Activated CD8-positive, alpha-beta T cell treated with anti-CD3 and anti-CD28 coated beads, Interleukin-2, amount 10 ng/mL, durations not matched to agents 7 days and 5 days (primary cell): ENCODE measurements at places on chromosomes 7 and 10. TPM values are rescaled to one million over a fixed set of nuclear protein-coding genes. Genes with fewer than 3 reads are reported as not detected.

DNA sequence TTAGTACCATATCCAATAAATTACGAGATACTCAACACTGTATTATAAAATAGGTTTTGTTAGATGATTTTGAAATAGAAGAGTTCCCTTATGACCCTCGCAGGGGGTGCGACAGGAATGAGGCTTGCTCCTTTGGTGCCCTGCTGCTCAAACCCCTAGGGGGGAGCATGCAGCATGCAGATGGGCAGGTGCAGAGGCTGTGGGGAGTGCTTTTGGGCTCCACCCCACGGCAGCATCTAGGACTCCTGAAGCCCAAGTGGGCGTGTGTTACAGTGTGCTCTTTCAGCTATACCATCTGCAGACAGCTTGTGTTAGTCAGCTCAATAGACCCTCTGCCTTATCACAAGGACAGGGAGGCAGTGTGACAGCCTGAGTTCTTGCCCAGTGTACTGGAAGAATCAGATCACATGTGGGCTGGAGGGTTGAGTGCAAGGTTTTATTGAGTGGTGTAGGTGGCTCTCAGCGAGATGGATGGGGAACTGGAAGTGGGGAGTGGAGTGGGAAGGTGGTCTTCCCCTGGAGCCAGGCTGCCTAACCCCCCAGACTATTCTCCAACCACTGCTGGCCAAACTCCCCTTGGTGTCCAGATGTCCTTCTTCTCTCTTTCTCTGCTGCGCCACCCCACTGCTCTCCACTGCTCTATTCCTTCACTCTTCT lies 3.1 kb upstream of the MRC1 start:
- DNase-seq = peak; percentile 25

DNA sequence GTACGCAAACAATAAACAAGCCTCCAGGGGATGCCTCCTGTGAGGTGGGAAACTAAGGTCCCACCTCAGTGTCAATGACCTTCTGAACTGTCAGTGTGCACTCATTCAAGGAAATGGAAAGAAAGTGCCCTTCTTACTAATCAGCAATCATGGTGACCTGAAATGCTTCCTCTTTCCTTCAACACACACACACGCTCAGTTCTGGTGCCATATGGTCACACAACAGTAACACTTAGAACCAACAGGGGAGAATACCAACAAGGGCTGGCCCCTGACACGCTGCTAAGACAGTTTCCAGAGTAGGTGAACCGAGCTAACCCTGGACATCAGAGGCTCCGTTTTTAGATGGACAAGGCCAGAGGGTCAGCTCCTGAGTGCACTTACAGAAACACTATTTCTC lies 42.1 kb upstream of the EFCAB10 start:
- no peak for DNase-seq

DNA sequence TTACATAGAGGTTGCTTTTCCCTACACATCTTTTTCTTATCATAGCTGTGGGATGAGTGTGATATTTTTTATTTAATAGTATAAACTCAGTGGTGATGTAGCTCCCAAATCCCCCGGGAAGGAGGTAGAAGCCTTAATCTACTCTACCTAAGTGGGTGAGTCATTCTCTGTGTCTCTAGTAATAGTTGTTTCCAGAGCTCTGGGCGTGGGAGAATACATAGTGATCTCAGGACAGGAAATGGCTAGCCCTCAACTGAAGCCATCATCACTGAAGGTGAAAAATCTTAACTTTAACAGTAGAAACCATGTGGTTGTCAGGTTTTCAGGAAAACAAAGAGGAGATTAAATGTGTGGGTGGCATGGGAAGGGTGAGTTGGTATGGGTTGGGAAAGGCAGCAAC lies 278.4 kb downstream of the ANKRD30A start:
- DNase-seq = no peak

DNA sequence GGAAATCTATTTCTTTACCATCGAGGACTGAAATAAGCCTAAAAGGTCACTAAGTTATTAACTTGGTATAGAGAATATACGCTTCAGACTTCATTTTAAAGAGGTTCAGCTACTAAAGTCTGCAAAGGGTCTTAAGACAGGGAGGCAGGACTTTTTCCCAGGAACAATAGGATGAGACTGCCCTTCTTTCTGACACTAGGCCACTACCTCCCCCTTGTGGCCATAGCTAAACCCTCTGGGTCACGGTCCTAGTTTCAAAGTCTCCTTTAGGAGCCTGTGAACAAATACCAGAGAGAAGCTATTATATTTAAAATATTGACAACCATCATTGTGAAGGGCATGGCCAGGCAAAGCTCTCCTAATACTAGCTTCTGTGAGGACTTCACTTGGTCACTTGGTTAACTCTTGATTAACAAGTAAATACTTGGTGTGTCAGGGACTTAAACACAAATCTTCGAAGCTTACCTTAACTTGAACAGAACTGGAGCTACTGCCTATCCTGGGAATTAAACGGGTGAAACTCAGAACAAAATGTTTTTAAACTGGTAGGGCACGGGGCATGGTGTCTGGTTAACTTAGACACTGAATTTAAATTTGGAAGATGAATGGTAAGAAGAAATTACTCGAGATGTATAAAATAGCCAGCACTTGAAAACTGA lies 75.6 kb downstream of the CCDC6 start:
- peak; percentile 37 for DNase-seq

Gene GRID2IP
- total RNA-seq = 0.21 TPM

Gene ZMYND11
- total RNA-seq = 41.3 TPM

GRCh38 chr10:58140691-58141347 lies 126.9 kb downstream of the IPMK start:
- no peak for DNase-seq

DNA sequence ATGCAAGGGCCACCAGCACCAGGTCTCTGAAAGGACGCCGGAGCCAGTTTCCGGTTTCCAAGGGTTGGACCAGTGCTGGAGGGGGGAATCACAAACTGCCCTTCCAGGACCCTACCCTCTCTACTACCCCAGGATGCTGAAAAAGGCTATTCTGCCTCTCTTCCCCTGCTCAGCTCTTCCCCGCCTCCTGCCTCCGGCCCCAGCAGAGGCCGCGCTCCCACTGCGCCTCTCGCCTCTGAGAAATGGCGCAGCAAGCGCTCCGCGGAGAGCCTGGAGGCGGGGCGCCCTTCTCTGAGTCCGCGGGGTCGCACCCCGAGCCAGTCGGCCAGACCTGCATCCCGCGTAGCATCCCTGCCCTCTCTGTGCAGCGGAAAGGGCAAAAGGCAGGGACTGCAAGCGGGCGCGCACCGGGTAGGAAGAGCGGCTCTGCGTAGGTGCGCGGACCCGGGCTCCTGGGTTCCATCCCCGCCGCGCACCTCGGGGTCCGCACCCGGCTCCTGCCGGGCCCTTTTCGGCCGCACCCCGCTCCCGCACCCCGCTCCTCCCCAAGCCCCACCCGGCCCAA lies 476 bp upstream of the RET start:
- no peak for DNase-seq

DNA sequence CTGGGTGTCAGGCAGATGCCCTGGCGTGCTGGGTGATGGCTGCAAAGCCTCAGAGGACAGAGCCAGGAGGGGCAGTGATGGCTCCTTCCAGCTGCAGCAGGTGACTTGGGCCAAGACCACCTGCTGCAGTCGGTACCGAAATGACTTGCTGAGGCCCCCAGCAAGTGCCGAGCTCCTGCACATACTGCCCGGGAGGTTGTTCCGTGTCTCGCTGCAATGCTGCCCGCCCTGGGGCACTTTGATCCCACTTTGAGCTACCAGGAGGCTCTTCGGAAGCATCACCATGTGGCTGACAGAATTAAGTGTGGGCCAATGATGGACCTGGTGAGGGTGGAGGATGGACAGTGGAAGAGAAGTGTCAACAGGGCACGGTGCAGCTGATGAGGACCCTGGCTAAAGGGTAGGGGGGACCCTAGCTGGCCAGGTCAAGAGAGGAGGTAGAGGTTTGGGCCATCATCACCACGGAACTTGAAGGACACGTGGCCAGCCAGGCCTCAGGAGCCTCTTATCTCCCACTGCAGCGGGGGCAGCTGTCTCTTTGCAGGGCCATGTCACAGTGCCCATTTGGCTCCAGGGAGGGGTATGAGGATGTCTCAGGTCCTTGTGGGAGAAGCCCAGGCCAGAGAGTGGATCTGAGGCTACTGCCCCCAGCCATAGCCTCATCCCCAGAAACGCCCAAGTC lies 51.1 kb upstream of the NANOS1 start:
- DNase-seq = no peak
